GM23248 (cell line): ENCODE measurements at places on chromosomes 5 and 9.

DNA sequence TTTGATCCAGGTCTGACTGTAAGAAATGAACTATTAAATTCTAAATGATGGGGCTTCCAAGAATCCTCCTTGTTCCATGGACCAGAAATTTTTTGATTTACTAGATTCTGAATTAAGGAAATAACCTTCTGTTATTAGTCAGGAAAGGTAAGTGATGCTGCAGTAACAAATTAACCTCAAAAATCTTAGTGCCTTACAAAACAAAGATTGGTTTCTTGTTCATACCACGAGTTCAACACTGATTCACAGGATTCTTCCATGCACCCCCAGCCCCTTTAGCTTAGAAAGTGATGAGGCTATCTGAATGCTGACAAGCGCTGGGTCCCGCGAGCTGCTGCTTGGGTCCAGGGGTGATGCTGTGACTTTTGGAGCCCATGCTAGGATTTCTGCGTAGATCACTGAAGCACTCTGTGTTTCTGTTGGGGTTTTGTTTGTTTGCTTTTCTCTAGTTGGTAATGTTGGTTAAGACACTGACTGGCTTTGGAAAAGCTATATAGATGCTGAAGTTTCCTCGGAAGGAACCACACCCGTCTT lies 52.3 kb downstream of the COL15A1 start:
- no peak for DNase-seq

DNA sequence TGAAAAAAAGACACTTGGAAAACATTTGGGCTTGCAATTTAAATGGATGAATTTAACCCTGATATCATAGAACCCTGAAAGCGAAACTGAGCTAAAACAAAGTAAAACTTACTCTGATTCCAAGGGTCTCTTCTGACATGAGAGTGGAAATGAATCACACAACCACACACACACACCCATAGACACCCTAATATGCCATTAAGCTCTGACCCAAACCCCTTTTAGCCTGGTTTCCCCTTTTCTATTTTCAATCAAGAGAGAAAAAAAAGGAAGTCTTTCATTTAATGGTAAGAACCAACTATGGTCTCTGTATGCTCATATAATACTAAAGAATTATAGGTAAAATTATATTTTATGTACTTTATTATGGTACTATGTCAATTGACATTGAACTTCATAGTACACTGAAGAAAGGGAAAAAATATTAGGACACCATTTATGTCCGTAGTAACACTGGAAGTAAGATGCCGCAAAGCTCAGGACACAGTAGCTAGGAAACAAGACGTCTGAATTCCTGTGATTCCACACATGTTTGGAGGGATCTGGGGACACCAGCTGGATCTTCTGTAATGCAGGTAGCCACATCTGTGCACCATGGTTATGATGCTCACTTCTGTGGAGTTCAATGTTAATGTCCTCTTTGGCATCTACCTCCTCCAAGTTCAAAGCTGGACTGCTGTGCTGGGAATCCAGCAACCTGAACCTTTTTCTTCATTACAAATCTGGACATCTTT lies 95.8 kb downstream of the PCSK1 start:
- DNase-seq: peak; percentile 26

DNA sequence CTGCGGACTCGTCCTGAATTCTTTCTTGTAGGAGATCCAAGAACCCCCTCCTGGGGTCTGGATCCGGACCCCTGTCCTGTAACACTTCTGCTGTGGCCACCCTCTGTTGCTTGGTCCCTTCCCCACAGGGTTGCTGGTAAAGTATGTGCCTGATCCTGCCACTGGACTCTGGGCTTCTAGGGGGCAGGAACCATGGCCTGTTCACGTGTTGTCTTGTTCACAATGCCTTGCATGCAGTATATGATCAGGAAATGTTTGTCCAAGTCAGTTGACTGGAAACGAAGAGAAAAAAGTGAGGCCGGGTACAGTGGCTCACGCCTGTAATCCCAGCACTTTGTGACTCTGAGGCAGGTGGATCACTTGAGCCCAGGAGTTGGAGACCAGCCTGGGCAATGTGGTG lies 139.3 kb upstream of the ALDH1B1 start:
- DNase-seq: no peak

DNA sequence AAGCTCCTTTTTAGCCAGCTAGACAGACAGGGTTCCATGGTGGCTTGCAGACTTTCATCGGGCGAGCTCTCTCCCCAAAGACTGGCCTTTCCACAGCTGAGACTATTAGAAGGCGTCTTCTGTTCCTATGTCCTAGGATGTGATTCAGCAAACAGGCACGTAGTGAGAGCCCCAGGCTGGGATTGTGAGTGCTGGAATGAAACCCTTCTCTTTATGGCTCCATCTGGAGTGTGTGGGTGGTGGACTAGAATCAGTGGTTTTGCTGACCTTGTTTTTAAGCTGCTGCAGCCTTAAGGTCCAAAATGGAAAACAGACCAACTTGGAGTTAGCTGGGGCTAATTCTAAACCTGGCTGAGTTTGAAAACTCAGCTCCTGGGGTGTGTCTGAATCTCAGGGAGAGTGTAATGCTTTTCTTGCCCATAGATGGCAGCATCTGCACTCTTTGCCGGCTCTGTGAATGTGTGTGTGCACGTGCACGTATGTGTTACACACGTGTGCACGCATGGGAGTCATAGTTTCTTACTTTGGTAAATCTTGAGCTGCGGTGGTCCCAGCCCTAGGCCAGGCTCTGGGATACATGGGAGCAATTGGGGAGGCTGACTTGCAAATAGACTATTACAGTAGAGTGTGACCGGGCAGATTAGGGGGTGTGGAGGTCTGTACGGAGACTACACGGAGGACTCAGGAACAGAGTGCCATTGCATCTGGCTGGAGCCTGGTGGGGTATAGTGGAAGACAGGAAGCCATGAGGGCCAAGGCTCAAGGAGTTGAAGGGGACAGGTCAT lies 10.7 kb downstream of the GSN start:
- DNase-seq: peak; percentile 99

- no peak for DNase-seq
Observed at GRCh38 chr5:143215690-143216089, 187.8 kb downstream of the NR3C1 start.

DNA sequence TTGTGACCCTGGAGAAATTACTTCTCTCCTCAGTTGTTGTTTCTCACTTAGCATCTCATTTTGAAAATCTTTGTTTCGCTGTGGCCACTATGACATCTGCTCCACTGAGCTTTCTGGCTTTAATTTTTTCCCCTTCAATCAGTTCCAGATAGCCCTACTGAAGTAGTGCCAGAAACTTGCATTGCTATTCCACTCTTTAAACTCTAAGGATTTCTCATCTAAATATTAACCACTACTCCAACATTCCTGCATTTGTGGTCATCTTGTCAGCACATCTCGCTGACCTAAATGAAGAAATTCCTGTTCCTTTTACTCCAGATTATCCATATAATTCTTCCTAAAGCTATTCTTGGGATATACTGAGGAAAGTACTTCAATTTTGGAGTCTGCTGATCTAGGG lies 15.3 kb upstream of the NOL6 start:
- peak; percentile 68 for DNase-seq

DNA sequence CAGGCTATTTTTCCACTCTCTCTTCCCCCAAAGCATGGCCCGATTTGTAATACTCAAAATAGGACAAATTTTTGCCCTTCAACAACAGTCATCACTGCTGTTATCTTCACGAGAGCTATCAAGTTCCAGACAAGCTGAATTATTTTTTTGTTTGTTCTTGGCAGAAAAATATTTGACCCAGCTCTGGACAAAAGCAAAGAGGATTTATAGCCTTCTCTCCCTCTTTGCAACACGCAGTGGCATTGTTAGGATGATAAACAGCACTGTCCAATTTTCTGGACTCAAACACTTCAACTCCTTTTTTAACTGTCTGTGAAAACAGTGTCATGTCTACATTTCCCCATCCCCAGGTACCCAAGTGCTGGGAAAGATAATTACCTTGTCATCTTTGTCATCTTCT lies 160.3 kb downstream of the SLF1 start:
- DNase-seq: no peak

GRCh38 chr5:87735923-87736322 lies 323.2 kb upstream of the CCNH start:
- no peak for DNase-seq

DNA sequence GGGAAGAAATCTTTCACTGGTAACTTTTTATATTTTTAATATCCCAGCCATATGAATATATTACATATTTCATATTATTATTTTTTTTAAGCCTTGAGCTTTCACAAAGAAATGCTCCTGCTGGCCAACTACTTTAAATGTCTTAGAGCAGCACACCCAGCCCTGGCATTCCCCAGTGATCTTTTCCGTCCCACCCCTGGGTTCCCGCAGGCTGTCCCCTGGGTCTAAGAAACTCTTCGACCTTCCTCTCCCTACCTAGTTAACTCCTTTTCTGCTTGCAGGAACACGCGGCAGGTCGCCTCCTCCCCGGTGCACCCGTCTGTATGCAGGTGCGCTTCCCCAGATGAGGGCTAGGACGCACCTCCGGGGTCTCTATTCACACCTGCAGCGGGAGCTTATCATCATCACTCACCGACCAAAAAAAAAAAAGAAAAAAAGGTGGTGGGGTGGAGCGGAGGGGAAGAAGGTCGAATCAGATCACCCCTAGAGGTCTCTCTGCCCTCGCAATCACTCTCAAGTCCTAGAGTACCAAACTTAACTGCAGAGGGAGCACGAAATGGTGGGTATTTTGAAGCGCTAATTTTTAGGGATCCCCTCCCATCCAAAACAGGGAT lies 696 bp downstream of the ZFP62 start:
- DNase-seq: peak; percentile 49

DNA sequence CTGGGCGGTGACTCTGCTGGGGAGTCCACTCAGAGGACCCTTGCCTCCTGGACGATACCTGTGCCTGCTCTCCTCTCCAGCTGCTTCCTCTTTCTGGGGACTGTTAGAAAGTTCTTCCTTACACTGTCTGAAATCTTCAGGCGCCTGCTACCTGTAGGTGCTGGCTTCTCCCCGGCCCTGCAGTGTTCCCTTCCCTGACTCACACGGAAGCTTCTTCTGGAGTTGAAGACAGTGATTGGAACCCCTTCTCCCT lies 562 bp downstream of the GSN start:
- DNase-seq: peak; percentile 58

- DNase-seq: peak; percentile 96
Observed at GRCh38 chr9:87793292-87793691, 67.4 kb downstream of the CTSL start.

GRCh38 chr5:94017579-94017978 lies 276.2 kb upstream of the POU5F2 start:
- peak; percentile 19 for DNase-seq

- DNase-seq: peak; percentile 86
Observed at GRCh38 chr9:35690614-35691333, 1.0 kb upstream of the TPM2 start.

DNA sequence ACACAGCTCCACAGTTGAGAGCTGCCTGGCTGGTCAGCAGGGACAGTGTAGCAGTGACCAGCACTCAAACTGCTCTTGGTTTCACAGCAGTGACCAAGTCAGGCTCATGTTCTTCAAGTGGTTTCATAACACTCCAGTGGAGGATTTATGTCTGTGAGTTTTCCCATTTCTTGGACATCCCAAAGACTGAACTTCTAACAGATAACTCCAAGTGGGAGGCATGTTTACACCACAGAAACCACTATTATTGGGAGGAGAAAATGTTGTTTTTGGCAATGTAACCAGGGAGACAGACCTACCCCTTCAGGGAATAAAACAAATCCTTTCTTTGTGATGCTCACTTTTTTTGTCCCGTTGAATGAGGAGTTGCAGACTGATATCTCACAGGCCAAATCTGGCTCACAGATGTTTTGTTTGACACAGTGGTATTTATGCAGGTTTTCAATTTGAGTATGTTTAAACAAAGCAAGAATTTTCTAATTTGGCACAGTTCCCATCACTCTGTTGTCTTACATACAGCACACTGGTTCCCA lies 141.5 kb downstream of the RMI1 start:
- no peak for DNase-seq

- no peak for DNase-seq
Observed at GRCh38 chr5:54178207-54178606, 132.2 kb downstream of the ARL15 start.

DNA sequence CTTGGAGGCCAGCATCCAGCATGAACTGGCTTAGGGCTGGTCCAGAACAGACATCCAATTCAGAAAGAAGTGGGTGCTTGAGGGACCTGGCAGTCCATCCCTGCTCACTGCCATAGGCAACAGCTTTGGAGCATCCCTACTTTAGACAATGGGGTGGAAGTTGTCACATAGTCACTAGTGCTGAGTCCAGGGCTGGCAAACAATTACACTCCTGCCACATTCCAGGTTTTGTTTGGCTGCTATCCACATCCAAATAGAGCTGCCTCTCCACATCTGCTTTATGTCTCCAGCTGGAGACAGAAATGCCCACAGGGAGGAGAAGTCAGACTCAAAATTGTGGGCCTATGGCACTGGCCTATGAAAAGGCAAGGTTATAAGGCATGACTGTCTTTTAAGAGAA lies 7.0 kb downstream of the FSTL4 start:
- DNase-seq: no peak

DNA sequence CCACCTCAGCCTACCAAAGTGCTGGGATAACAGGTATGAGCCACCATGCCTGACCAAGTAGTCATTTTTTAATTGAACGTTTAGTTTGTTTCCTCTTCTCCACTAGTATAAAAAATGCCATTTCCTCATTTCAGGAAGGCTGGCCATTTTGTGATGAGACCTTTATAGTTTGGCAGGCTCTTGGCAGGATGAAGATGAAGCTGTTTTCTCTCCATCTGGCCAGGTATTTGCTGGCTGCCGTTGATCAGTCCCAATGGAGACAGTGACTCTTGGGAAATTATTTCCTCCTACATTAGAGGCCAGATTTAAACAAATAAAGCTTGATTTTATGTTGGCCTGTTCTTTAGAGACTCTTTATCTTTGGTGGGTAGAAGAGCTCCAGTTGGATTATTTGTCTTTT lies 199.0 kb downstream of the ARHGAP26 start:
- DNase-seq: no peak

- DNase-seq: peak; percentile 35
Observed at GRCh38 chr5:98299435-98299834, 474.0 kb upstream of the RGMB start.
